ENCODE measurements at places on chromosomes 13 and 19. TPM values are rescaled to one million over a fixed set of nuclear protein-coding genes. Genes with fewer than 3 reads are reported as not detected.
A peak's percentile ranks its signal among the peaks of the same experiment; 100 is the strongest.

Gene ZNF763
- total RNA-seq = 6.0 TPM

Gene CGB1
- not detected for total RNA-seq

Gene MAP4K1
- total RNA-seq = 0.27 TPM

Gene GIPC3
- 0.09 TPM for total RNA-seq

DNA sequence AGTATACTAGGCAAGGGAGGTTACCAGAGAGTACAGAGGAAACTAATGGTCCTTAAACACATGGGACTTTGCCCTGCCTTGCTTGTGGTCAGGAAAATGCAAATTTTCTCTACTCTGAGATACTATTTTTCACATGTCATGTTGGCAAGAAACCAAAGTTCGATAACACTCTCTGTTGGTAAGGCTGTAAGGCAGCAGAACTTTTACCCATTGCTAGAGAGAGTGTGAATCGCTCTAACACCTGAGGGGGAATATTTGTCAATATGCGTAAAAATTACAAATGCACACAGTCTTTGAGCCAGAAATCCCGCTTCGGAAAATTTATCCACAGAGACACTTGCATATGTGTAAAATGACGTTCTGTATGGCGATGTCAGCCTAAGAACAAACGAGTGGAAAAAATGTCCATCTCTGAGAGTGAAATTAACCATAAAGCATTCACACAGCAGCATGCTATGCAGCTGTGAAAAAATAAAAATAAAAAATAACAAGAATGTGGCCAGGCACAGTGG, 9.5 kb upstream of the RFX1 start:
- DNase-seq = no peak

DNA sequence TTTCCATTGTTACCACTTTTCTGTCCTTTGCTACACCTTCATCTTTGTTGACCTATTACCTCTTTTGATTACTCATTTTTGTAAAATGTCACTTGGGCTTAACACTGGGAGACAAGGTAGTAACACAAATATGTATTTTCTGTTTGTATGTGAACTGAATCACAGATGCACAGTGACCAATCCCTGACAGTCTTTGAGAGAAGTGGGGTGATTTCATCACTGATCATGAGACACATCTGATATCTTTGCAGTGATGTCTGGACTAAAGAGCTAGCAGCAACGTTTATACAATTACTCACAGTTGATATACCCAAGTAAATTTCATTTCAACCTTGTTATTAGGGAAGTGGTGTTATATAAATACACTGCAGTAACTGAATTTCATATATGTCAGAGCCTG, 1397.4 kb upstream of the SPRY2 start:
- no peak for DNase-seq

GRCh38 chr19:56272161-56272798, at the start of gene EDDM13:
Gene EDDM13, plus strand, starts transcription at chr19:56272748. Its CDS starts 87 bp downstream, at chr19:56272835.
- peak; percentile 56 for DNase-seq

Gene HIPK4
- 0.18 TPM for total RNA-seq

DNA sequence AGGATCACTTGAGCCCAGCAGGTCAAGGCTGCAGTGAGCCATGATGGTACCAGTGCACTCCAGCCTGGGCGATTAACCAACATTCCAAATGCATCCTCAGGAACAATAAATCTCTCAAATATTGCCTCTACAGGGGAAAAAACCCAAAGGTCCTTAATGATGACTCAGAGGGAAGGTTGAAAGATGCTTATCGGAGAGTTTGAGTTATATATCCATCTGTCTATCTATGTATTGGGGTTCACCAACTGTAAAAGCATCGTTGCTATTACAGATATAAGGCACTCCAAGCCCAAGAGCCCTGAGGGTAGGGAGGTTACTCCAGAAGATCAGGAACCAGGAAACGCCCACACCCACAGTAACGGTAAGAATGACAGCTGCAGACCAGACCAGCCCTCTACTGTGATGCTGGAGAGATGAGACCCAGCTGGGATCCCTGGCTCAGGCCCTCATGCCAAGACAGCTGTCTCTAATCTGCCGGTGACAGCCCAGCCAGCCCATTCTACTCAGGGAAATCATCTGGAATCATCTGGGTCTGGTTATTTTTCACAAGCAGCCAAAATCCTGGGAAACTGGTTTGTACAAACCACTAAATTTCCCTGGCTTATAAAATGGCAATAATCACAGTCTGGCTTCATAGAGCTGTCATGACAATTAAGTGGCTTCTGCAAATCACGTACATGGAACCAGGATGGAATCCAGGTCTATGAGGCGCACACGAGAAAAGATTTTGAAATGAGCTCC, 23.8 kb downstream of the TEX101 start:
- no peak for DNase-seq

- DNase-seq = no peak
Measured at GRCh38 chr13:98345107-98345935, 168.3 kb upstream of the RNF113B start.

DNA sequence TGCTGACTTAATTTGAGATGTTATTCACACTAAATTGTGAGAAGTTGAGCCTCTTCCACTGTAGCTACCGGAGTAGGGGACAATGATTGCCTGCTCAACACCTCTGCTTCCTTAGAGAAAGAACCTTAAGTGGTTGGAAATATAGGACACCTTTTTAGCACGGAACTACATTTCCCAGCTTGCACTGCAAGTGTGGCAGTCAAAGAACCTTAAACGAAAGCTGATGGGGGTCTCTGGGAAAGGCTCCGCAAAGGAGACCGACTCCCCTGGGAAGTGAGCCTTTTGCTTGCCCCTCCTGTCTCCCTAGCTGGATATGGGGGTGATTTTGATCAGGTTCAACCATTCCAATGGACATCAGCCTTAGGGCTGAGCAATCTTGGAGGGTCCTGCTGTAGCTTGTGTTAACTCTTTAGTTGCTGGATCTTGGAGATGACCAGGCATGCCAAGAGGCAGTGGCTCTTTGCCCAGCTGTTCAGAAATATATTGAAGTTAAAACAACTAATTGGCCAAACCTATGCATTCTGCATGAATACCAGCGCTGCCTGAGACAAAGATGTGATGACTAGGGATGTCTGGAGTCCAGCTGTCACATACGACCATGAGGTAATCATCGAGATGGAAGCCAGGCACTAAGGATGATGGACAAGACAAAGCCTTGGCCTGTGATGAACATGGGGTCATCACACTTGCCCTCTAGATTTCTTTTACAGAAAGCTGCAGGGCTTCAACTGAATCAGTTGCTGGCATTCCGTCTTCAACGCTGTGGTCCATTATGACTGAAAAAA, 286.5 kb downstream of the FOXO1 start:
- no peak for DNase-seq

- no peak for DNase-seq
Measured at GRCh38 chr19:55112777-55113569, 4.5 kb downstream of the PPP1R12C start.
